A549 treated with DMSO at 1 μM for 4 hours (cell line): ENCODE measurements at places on chromosomes 7 and 10. TPM values are rescaled to one million over a fixed set of nuclear protein-coding genes. Genes with fewer than 3 reads are reported as not detected.

The RPEL1 gene
- 0.03 TPM in 1 of 5 replicates, not detected in the others for total RNA-seq

The NFKB2 gene
- total RNA-seq = 73.7 to 124 TPM (median 95.5 TPM) in 5 replicates

The STRIP2 gene
- total RNA-seq = 6.3 to 9.2 TPM (median 7.7 TPM) in 5 replicates

The FOXI2 gene
- total RNA-seq = not detected in 5 replicates

The SYCE1 gene
- not detected in 5 replicates for total RNA-seq

The SPDYE1 gene
- total RNA-seq = not detected in 5 replicates

The NAT16 gene
- 0.09 to 0.28 TPM (median 0.17 TPM) in 5 replicates for total RNA-seq

The BNIP3 gene
- 40.9 to 45.1 TPM (median 42.0 TPM) in 5 replicates for total RNA-seq

The ADAP1 gene
- 3.8 to 5.7 TPM (median 4.1 TPM) in 5 replicates for total RNA-seq

The ZNF862 gene
- 0.73 to 3.3 TPM (median 2.8 TPM) in 5 replicates for total RNA-seq

The SLC13A1 gene
- not detected in 5 replicates for total RNA-seq

The BLNK gene
- total RNA-seq = not detected in 5 replicates

The FZD1 gene
- total RNA-seq = 2.4 to 2.9 TPM (median 2.6 TPM) in 5 replicates

The GRID2IP gene
- 0.02 to 0.05 TPM in 2 of 5 replicates, not detected in the others for total RNA-seq

The IQCE gene
- total RNA-seq = 10.1 to 15.8 TPM (median 12.7 TPM) in 5 replicates

The DNAJC30 gene
- 7.8 to 10.4 TPM (median 9.6 TPM) in 5 replicates for total RNA-seq

The DNAH11 gene
- 0.02 to 0.26 TPM (median 0.10 TPM) in 5 replicates for total RNA-seq

The ZMIZ2 gene
- 24.2 to 40.3 TPM (median 36.7 TPM) in 5 replicates for total RNA-seq

The GRM8 gene
- 0.06 to 0.21 TPM in 2 of 5 replicates, not detected in the others for total RNA-seq

The PIK3AP1 gene
- 0.62 to 0.92 TPM (median 0.71 TPM) in 5 replicates for total RNA-seq

The H2BK1 gene
- not detected in 5 replicates for total RNA-seq

The CELF2 gene
- total RNA-seq = 0.03 to 0.10 TPM (median 0.04 TPM) in 3 of 5 replicates, not detected in the others

The SLC29A3 gene
- total RNA-seq = 13.1 to 15.7 TPM (median 14.0 TPM) in 5 replicates

The TAS2R41 gene
- not detected in 5 replicates for total RNA-seq

The HIF1AN gene
- total RNA-seq = 14.1 to 23.0 TPM (median 20.9 TPM) in 5 replicates

The ADCY1 gene
- total RNA-seq = 1.9 to 3.4 TPM (median 2.4 TPM) in 5 replicates

The KCNH2 gene
- 0.35 to 0.51 TPM (median 0.44 TPM) in 5 replicates for total RNA-seq

The PNLIPRP1 gene
- not detected in 5 replicates for total RNA-seq

The TFR2 gene
- total RNA-seq = 2.3 to 3.1 TPM (median 2.6 TPM) in 5 replicates

The SLC26A3 gene
- total RNA-seq = not detected in 5 replicates

The SPDYE5 gene
- total RNA-seq = not detected in 5 replicates

The GPR22 gene
- not detected in 5 replicates for total RNA-seq
